ENCODE measurements at places on chromosomes 16 and 17.
A peak's percentile ranks its signal among the peaks of the same experiment; 100 is the strongest.

- DNase-seq = no peak
Measured at GRCh38 chr17:71252436-71252835, 868.4 kb upstream of the SOX9 start.

DNA sequence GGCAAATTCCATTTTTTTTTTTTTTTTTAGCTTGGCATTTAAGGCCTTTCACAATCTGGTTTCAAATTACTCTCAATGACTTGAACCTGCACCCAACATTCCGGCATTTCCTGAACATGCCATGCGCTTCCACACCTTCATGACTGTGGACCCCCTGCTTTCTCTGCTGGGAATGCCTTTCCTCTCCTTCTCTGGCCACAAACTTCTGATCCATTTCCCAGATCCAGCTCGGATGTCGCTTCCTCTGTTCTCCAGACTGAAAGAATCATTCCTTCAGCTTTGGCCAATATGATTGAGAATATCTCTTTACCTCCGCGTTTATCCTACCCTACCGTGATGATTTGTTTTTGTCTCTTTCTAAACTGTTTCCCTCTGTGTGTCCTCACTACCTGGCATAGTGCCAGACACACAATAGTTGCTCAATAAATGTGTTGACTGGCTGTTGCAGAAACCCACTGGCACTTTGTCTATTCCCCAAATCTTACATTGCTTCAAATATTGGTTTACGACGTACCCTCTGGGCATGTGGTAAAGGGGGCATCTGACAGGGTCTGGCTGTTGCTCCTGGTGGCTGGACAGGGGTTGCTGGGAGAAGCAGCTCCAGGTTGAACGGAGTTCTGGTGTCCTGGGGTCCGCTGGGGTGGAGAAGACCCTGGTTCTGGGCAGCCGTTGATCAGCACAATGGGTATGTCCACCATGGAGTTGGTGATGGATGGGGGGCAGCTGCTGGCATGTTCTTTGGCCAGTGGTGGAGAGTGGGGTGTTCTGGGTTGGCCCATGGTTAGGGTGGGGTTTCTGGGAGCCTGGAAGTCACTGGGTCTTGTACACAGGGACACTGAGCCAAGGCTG lies 14.7 kb downstream of the TNS4 start:
- DNase-seq = no peak

DNA sequence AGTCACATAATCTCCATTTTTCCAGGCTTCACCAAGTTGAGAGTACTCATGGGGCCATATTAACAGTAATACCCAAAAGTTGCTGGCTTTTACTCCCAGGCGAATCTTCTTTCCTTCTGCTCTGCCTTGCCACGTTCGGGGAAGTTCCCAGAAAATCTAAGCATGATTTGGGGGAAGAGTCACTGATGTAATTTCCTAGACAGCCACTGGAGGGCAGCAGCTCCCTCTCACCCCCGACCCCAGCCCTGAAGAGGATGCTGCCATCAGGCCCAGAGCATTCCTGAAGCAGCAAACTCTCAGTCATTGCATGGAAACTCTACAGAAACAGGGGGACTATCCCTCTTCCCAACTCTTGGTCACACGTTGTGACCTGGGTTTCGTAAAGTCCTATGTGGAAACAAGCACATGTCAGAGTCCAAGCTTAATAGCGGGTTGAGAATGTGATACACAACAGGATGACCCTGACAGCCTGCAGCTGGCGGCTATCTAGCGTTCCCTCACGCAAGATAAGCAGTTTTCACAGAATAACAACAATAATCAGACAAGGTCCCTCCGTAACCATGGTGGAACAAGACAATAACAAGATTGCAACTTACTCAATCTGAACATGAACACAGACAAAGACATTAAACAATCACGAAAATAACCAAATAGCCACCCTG lies 43.8 kb upstream of the DHX40 start:
- no peak for DNase-seq

- DNase-seq = no peak
Measured at GRCh38 chr17:19744922-19745757, 3.0 kb downstream of the ALDH3A1 start.

DNA sequence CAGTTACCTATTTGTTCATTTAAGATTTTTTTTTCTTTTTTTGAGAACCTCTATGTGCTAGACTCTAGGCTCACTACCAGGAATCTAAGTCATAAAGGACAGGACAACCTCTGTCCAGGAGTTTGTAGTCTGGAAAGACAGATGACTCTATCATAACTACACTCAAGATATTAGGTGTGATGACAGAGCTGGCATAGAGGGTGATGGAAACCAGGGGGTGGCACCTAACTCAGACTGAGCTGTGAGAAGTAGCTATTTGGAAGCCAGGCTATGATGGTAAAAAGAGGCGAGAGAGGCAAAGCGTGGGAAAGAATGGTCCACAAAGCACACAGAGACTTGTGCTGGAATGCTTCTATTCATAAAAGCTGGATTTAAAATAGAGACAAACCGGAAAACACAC lies 372.3 kb downstream of the SEC14L1 start:
- no peak for DNase-seq

DNA sequence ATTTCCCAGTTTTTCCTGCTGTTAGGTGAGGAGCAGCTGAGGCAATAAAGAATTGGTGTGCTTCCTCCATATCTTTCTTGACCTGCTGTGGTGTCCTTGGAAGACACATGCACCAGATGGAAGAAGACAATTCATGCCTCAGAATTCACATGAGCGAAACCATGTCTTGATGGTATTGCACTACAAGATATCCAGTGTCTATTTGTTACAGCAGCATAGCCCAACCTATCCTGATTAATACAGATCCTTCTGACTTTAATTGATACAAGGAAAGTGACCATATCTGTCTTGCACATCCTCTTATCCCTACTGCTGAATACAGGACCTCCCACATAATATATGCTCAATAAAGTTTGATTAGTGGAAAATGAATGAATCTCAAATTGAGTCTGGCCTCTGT lies 9.1 kb upstream of the TOX3 start:
- no peak for DNase-seq

DNA sequence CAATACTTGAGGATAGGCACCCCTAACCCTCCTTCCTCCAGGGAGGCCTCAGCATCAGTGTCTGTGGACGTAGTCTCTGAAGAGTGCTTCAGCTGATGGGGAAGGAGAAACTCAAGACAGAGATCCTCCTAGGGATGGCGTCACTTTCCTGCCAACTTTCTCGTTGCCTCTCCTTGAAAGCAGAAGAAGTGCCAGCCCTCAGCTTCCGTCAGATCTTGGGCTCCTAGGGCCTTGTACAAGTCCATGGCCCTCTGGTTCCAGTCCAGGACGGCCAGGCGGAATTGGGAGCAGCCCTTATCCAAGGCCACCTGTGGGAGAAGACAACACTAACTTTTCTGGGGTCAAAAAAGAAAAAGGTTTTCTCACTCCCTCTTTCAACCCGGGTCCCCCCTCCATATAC lies 1.3 kb downstream of the SAT2 start:
- DNase-seq = no peak

GRCh38 chr17:48375356-48375755 lies 54.7 kb downstream of the SKAP1 start:
- DNase-seq = no peak

DNA sequence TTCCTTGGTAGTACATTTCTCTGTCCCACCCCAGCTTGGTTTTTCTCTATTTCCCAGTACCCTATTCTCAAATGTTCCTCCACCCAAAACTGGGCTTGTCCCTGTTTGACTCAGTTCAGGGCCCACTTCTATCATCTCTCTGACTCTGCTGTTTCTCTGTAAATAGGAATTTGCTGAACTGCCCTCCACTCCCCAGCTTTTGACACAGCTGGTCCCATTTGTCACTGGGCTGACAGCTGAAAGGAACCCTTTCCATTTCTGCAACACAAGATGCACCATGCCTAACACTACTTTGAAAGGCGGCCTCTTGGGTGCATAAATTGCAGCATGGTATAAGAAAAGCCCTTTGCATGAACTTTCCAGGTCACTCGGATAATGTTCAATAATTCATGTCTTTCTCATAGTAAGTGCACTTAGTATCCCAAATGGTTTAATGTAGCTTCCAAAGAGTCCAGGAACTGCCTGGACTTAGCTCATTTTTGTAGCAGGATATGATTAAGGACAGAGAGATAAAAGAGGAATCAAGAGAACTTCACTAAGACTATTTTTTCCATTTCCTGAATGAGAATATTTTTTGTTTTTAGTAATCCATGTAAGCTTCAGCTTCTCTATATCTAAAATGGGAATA lies 256.7 kb downstream of the CDH11 start:
- no peak for DNase-seq

- no peak for DNase-seq
Measured at GRCh38 chr17:43070257-43070656, 45.2 kb downstream of the RND2 start.

DNA sequence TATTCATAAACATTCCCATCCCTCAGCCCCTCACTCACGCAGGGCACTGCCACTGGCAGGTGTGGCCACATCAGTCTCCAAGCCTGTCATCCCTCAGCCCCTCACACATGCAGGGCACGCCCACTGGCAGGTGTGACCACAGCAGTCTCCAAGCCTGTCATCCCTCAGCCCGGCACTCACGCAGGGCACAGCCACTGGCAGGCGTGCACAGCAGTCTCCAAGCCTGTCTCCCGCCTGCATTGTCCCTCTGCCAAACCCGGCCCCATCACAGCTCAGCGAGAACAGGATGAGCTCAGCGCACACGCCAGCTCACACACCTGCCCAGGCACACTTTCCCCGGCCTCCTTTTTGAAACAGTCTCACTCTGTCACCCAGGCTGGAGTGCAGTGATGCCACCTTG lies 11.4 kb upstream of the KREMEN2 start:
- no peak for DNase-seq

DNA sequence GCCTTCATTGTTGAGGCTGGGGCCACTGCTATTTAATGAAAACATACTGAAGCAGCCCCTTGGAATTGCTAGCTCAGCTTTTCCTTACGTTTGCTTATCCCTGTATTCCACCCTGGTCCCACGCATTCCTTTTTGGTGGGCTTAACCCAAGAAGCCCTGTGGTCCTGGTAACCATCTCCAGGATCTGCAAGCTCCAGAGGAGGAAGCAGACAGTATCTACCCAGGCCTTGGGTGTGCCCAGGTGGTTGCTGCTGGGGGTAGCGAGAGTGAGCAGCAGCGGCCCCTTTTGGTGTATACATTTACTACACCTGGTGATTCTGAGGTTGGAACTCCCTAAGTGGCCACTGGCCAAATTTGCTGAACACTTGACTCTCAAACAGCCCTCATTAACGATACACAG lies 97.7 kb downstream of the CBLN1 start:
- DNase-seq = no peak

DNA sequence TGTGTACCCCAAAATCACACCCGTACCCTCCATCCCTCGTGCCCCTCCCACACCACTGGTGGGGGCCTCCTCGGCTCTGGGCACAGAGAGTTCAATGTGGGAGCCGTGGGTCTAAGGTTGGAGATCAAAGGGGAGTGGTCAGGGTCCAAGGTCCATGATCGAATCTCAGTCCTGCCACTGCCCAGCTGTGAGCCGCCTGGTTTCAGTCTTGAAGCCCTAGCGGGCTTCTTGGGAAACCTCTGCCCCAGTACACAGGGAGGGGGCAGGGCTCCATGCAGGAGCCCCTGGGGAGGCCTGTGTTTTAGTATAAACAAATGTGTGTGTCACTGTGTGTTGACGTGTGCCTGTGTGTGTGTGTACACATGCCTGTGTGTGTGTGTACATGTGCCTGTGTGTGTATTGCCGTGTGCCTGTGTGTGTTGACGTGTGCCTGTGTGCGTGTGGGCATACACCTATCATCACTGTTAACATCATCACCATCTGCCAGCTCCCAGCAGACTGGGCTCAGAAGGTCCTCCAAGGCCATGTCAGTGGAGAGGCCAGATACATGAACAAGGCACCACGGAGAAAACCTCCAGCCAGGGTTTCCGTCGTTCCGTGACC lies 26.5 kb upstream of the ZNF469 start:
- no peak for DNase-seq

- no peak for DNase-seq
Measured at GRCh38 chr16:80065541-80065940, 465.0 kb upstream of the MAF start.

- DNase-seq = no peak
Measured at GRCh38 chr16:83473926-83474650, 333.7 kb upstream of the HSBP1 start.

GRCh38 chr17:44389723-44390202 lies 314 bp upstream of the ITGA2B start:
- DNase-seq = no peak

DNA sequence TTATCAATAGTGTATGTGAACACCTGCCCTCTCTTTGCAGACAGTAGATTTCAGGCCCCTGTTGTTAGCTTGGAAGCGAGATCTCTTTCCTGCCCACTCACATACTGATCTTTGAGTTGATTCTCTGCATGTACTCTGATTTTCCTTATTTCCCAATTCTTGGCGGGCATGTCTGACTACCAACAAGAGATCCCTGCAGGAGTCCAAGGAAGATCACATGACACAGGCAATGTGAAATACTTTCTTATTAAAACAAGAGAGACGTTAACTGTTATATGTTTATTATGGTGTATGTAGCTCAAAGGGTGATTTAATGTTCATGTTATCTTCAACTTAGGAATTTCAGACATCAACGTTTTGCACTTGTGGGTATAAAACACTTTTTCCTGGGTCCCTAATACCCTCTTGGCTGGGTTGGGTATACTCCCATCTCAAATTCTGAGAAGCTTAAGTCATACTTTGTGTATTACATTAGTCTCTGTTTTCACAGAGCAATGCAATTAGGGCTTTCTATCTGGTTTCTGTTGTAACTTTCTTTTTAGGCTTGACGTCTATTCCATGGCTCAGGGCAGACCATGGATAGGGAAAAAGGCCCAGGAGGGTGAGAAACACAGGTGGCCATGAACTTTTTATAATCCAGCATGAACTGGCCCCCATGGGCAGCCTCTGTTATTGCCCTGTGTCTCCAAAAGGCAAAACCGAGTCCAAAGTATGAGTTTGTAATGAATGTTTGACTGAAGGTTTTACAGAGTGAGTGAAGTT lies 32.2 kb downstream of the HSD17B2 start:
- no peak for DNase-seq

GRCh38 chr16:14362774-14363371 lies 267.2 kb downstream of the PARN start:
- DNase-seq = peak; percentile 47

DNA sequence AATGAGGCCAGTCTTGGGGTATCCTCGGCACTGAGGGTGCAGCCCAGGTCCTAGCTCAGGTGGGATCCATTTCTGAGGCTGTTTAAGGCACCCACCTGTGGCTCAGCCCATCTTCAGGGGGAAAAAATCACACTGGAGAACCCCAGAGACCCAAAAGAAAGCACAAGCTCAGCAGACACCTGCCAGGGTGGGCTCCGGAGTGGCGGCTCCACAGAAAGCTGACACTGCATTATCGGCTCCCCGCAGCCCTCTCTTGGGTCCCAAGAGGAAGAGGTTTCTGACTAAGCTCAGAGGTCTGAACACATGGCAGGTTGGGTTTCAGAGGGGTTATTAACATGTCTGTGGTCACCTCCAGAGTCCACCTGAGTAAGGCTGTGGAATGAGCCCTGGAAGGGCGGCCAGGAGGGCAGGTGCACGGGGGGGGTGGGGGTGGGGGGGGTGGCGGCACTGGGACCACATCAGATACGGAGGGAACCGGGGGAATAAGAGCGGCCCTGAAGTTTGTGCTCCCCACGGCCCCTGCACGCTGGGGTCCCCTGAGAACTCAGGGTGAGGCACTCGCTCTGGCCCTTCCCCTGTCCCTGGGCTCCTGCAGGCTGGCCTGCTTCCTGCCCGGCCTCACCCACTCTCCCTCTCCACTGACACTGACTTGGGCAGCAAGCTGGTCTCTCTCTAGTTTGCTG lies 79.5 kb downstream of the TIMM22 start:
- no peak for DNase-seq
